ENCODE measurements at places on chromosomes 16 and 17.

- no peak for DNase-seq
Observed at GRCh38 chr16:54291656-54292487, 5.3 kb upstream of the IRX3 start.

DNA sequence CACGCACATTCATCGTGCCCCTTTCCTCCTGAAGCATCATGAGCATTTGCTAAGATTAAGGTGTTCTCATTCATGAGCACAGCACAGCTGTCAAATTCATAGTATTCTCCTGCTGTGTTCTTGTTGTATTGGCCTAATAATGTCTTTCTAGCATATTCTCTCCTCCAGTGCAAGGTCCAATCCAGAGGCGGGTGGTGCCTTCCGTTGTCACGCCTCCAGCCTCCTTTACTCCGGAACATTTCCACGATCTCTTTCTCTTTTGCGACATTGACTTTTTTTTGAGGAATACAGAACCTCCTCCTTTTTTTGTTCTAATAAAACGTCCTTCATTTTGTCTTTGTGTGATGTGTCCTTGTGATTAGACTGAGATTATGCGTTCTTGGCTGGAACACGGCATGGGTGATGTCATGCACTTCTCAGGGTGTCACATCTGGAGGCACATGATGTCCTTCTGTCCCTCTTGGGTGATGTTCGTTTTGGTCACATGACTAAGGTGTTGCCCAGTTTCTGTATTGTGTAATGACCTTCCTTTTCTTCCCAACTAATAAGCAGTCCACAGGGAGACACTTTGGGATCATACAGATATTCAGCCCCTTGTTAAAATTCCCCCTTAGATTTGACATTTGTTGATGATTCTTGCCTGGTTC, 66.3 kb downstream of the CLEC16A start:
- no peak for DNase-seq

DNA sequence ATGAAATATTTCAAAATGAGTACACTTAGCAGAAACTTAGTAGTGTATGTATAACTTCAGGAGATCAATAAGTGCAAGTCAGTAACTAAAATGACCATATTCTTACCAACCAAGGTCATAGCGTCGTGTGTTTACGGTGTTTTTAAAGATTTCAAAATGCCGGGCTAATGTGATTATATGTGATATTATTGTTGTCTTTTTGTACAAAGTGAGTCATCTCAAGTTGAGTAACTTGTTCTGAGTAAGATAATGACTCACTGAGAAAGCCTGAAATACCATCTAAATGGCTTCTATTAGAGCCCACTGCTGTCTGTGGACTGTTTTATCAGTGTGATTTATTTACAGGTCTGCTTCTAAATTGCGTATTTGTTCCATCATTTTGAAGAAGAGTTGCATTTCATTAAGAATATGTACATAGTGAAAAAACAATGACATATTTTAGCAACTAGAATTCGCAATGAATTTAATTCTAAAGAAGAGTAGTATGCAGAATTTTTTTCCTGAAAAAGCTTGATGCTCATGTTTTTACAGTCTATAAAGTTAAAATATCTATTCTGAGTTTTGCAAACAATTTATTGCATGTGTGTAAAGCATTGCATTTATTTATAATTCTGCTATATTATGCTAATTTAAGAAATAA, 12.7 kb downstream of the KRT12 start:
- DNase-seq = no peak

GRCh38 chr16:89691231-89691985, 4.9 kb downstream of the CDK10 start:
- DNase-seq = no peak

DNA sequence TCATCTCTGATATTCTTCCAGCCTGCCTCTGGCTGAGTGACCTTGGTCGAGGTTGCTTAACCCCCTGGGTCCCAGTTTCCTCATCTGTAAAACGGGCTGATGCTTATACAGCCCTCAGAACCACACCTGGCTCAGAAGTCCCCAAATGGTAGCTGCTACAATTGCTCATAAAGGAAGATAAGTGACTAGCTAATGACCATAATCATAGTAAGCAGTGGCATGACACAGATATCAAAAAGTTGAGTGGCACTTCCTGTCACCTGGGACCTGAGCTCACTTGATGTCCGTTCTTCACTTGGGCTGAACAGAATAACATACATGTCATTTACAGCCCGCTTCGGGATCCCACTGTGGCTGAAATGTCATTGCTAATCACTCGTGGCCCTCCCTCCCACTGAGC, 1.8 kb downstream of the MGRN1 start:
- DNase-seq = no peak

GRCh38 chr17:82983510-82984248, 95.7 kb upstream of the METRNL start:
- no peak for DNase-seq

DNA sequence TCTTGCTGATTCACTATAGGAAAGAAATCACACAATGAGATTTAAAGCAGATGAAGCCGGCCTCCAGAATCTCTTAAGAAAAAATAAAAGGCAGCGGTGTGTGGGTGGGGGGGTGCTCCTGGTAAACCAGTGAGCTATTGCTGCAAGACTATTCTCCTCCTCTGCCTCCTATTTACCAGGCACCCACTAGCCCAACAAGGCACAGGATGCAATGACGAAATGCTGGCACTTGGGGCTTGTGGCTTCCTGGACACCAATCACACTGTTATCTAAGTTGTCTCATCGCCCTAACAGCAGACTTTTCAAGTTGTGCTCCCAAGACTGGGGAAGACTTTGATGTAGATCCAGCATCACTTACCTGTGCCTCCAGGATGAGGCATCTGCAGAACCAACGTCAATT, 50.2 kb upstream of the NDRG4 start:
- no peak for DNase-seq

- no peak for DNase-seq
Observed at GRCh38 chr17:70492368-70492767, 323.0 kb downstream of the KCNJ2 start.

- DNase-seq = no peak
Observed at GRCh38 chr17:16934133-16934795, 37.7 kb downstream of the TNFRSF13B start.

- DNase-seq = no peak
Observed at GRCh38 chr16:61296814-61297213, 739.4 kb downstream of the CDH8 start.

- DNase-seq = no peak
Observed at GRCh38 chr17:43135454-43135819, 10.3 kb upstream of the BRCA1 start.

DNA sequence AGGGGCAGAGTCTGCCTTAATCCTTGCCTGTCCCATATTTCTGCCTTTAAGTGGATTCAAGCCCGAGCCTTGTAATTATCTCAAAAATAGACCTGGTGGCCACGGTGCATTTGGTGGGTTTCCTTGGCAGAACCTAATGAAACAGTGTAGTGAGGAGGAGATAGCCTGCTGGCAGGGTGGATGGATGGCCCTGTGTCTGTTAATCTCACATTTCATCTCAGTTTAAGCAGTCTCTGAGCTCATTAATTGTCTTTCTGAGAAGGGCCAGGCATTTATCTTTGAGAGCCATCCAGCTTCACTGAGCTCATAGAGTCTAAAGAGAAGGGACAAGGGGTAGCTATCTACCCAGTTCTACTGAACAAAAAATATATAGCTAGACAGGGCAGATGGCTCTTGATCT, 364.0 kb upstream of the EEF2KMT start:
- DNase-seq = no peak

DNA sequence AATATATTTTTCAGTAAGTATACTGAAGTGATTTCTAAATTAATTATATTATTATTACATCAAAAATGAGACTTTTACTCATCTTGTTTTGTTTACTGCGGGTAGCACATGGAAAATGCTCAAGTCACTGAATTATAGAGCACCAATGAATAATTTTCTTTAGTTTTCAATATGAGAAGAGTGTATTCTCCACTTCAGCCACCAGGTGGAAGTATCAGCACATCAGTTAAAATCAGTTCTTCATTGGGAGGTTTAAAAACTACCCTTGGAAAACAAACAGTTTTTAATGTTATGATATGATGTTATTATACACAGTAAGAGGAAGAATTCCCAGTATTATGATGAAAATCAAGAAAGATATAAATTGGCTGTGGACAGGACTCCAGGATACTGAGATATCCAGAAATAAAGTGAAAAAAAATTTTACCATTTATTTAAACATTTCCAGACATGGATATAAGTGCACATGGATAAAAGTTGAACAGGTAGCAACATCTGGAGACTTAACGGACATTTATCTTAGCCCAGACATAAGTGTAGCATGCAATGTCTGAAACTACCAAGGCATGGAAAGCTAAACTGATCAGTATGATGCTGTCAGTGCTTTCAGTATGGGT, 467.3 kb downstream of the KCNJ2 start:
- no peak for DNase-seq
